HL-60 (cell line): ENCODE measurements at places on chromosomes 13 and 19.

DNA sequence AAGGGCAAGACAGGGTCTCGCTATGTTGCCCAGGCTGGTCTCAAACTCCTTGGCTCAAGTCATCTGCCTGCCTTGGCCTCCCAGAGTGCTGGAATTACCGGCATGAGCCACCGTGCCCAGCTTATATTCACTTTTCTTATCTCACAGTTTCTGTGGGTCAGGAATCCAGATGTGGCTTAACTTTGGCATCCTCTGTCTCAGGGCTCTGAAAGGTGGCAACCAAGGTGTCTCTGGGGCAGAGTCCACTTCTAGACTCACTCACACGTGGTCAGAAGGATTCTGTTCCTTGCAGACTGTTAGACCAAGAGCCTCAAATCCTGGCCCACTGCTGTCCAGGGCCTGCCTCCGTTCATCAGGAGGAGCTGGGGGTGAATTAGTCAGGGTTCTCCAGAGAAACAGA lies 7.6 kb upstream of the LMNB2 start:
- no peak for DNase-seq

DNA sequence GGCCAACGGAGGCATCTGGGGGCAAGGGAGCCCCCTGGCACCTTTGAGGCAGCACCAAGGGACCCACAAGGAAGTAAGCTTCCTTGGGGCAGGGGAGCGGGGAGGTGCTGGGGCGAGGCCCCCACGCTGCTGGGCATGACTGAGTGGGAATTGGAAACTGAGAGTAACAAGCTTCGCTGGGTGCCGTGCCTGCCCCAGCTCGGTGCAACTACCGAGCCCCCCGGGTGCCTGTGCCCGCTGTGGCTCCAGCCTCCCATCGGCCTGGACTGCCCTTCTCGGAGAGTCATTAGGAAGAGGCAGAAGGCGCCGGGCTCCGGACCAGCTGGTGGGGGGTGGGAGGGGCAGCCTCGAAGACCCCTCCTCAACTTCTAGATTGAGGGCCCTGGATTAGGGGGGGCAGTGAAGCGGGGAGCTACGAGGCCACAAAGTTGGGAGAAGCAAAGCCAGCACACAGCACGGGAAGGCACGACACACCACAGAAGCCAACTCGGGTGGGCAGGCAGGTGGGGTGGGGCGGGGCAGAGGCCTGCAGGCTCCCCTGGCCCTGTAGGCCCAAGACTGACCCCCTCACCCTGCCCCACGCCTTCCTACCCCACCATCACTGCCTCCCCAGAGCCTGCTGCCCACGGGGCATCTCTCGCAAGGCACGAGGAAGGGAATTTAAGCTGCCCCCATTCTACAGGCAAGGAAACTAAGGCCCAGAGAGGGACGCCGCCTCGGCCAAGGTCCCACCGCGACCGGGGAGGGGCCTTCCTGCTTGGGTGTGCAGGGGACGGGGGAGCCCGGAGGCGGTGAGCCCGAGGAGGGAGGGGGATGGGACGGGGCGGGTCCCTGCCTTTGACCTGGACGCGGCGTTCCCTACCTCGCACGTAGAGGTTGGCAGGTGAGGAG lies 83.2 kb downstream of the PTPRS start:
- DNase-seq: no peak

DNA sequence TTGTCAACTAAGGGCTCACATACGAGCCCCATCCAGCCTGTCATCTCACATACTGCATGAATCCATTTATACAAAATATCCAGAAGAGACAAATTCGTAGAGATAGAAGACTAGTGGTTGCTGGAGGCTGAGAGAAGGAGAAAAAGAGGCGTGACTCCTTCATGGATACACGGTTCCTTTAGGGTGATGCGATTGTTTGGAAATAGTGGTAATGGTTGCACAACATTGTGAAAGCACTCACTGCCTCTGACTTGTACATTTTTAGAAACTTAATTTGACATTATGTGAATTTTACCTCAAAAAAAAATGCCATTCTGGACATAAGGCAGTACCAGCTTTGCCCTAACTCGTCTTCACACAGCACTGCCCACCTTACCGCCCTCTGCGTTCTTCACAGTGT lies 27.3 kb downstream of the IGFL1 start:
- DNase-seq: peak; percentile 43

- DNase-seq: no peak
Observed at GRCh38 chr19:8615024-8615423, 4.5 kb upstream of the ADAMTS10 start.

DNA sequence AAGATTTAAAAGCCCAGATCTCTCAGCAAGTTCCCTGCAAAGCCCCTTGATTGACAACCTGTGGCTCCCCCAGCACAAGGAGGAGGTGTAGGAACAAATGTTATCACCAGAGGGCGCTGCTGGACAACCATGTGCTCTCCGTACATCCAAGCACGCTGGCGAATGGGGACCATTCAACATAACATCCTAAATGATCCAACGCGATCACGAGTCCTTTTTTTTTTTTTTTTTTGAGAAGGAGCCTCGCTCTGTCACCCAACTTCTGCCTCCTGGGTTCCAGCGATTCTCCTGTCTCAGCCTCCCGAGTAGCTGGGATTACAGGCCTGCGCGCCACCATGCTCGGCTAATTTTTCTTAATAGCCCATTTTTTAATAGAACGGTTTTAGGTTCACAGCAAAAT lies 52.0 kb downstream of the NWD1 start:
- peak; percentile 74 for DNase-seq

- no peak for DNase-seq
Observed at GRCh38 chr19:8877854-8878705, 45.9 kb downstream of the MBD3L1 start.

DNA sequence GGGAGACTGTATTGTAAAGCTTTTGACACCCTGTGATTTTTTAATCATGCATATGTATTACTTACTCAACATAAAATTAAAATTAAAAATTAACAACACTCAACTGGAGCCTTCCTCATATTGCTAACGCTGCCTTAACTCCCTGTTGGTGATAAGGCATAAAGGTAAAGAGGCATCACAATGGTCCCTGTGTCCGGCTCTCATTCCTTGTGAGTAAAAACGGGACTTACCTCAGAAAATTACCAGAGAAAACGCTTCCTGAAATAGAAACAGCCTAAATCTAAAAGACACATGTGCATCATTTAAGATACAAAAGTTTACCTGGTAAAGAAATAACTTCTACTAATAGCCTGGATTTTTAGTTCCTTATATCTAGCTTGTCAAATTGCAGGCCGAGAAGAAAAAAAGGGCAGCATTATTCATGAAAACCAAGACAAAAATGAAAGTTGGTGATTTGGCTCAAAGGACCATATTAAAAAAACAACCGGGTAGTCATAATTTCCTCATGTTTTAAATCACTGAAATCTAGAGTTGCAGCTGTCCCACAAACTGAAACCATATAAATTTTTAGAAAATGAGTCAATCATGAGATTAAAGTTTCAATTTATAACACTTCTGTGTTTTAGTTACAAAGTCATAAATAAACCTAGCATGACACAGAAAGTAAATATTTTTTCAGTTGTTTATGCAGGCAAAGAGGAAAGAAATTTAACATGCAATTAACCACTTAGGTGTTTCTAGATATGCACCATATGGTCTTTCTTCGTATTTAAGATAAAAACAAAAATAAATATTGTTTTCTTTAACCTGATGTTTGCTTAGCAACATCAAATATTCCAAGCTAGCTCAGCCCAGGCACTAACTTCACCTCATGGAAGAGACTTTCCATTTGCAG lies 94.7 kb downstream of the MIPEP start:
- no peak for DNase-seq

- DNase-seq: no peak
Observed at GRCh38 chr13:51799261-51799660, 4.7 kb downstream of the DHRS12 start.

DNA sequence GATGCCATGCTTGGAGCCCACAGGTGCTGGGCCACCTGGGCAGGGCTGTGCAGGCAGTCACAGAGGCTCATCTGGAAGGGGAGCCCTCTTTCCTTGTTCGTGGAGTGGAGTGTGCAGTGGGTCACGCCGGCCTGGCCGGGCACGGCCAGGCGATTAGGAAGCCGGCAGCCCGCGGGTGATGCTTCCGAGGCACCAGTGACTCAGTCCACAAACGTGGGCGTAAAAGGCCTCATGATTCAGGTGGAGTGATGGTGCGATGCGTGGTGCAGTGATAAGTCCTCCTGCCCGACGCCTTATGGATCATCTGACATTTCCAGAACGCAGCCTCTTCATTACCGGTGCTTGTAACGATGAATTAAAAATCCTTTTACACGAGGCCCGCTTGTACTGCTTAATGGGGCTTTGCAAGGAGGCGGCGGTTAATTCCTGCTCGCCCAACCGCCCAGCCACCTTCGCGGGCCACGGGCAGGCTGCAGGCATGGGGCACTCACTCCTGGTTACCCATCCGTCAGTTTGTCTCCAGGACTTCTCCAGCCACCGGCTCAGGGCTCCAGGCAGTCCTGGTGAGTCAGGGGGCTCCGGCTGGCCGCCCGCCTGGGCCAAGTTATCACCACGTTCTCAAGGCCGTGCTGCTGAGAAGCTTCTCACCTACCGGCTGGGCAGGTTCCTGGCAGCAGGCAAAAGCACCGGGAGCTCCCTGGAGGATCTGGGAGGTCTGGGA lies 172.4 kb downstream of the KDM4B start:
- DNase-seq: no peak

DNA sequence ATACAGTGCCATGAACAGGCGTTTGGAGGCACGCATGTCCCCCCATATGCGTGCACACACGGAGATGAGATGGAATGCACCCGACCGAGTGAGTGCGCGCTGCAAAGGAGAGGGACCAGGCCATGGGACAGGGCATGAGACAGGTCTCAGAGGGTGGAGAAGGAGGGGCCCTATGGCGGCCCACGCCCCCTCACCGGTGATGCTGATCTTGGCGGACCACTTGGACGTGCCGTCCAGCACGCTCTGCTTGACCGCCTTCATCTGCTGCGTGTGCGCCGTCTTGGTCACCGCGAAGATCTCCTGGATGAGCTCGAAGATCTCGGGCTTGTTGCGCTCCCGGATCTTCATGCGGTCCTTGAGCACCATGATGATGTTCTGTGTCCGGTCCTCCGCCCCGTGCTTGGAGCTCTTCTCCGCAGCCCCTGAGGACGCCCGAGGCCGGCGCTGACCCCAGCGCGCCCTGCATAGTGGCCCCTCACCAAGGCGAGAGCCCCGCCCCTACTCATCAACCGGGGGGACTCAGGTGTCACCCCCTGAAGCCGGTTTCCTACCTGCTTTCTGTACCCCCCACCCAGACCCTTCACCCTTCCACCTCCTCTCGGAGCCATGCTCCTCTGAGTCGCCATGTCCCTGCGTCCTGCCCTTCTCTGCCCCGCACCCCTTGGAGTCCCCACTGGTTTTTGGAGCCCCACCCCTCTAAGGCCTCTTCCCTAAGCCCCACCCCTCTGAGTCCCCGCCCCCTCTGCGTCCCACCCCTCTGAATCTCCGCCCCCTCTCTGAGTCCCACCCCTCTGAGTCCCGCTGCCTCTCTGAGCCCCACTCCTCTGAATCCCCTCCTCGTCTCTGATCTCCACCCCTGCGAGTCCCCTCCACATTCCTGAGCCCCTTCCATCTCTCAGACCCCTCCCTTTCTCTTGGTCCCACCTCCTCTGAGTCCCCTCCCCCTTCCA lies 40.8 kb downstream of the UNC13A start:
- DNase-seq: no peak
